ENCODE measurements at places on chromosomes 4 and X.

GRCh38 chr4:13705521-13706041, 78.1 kb upstream of the BOD1L1 start:
- DNase-seq, result no peak

- no peak for DNase-seq
Measured at GRCh38 chrX:14777525-14777924, 95.3 kb downstream of the FANCB start.

- no peak for DNase-seq
Measured at GRCh38 chr4:111773858-111774257, 371.4 kb upstream of the FAM241A start.

- DNase-seq, result no peak
Measured at GRCh38 chr4:24209131-24209530, 319.3 kb upstream of the PPARGC1A start.

DNA sequence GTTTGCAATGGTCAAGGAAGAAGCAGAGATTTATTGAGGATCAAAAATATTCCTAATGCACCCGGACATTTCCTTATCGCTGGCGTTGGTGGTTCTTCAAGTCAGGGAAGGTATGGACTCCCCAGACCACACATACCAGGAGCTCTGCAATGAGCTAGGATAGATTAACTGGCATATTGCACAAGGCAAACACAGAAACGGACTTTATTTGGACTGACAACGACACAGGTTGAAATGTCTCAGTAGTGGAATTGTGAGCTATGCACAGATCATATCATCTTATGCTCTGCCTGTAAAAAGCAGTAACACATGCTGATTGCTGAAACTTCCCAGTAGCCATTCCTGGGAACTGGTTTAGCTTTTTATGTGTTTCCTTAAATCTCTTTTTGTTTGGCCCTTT, 1.7 kb downstream of the TSPAN7 start:
- no peak for DNase-seq

GRCh38 chrX:125765347-125765746, 400.7 kb downstream of the DCAF12L2 start:
- DNase-seq, result no peak

- DNase-seq, result no peak
Measured at GRCh38 chrX:13153796-13154195, 109.4 kb upstream of the FAM9C start.

DNA sequence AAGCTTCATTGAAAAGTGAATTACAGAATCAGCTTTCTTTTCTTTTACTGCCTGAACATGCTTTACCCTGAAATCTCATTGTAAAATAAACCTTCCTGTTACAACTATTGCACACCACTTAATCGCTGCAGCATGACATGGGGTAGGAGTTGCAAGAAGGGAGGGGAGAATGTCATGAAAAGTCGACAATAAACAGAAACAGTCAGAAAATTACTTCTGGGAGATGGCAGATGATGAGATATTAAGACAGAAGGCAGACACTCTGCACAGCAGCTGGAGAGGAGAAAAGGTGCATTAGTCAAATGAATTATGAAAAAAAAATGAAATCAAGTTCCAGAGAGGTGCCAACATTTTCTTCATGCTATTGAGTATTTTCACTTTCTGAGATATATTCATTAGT, 287.7 kb downstream of the PCDH7 start:
- no peak for DNase-seq

GRCh38 chr4:116183241-116183640, 902.1 kb downstream of the TRAM1L1 start:
- DNase-seq, result no peak

DNA sequence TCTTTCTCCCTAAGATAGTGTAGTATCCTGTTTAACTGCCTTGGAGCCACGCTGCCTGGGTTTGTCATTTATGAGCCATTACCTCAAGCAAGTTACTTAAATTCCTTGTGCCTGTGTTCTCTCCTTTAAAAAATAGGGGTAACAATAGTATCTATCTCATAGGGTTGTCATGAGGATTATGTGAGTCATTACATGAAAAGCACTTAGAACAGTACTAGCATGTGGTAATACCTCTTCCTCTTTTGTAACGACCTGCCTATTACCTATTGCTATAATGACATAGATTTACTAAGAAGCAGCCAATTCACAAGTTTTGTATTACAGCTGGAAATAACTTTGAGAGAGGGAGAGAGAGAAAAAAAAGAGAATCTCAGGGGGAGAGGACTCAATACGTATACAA, 834.7 kb downstream of the RAPGEF2 start:
- no peak for DNase-seq

DNA sequence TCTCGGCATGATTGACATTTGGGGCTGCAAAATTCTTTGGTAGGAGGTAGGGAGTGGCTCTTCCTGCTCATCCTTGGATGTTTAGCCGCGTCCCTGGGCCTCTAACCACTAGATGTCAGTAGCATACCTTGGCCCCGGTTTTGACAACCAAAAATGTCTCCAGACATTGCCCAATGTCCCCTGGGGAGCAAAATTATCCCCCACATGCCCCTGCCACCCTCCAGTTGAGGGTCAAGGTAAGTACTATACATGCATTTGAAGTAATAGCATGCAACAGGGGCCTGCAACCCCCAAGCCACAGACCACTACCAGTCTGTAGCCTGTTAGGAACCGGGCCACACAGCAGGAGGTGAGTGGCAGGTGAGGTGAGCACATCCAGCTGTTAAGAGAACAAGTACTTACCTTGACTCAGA, 17.6 kb upstream of the KIAA1210 start:
- no peak for DNase-seq

- DNase-seq, result no peak
Measured at GRCh38 chr4:128835498-128836222, 26.2 kb downstream of the JADE1 start.

GRCh38 chrX:9279234-9279544, 185.7 kb upstream of the TBL1X start:
- no peak for DNase-seq

DNA sequence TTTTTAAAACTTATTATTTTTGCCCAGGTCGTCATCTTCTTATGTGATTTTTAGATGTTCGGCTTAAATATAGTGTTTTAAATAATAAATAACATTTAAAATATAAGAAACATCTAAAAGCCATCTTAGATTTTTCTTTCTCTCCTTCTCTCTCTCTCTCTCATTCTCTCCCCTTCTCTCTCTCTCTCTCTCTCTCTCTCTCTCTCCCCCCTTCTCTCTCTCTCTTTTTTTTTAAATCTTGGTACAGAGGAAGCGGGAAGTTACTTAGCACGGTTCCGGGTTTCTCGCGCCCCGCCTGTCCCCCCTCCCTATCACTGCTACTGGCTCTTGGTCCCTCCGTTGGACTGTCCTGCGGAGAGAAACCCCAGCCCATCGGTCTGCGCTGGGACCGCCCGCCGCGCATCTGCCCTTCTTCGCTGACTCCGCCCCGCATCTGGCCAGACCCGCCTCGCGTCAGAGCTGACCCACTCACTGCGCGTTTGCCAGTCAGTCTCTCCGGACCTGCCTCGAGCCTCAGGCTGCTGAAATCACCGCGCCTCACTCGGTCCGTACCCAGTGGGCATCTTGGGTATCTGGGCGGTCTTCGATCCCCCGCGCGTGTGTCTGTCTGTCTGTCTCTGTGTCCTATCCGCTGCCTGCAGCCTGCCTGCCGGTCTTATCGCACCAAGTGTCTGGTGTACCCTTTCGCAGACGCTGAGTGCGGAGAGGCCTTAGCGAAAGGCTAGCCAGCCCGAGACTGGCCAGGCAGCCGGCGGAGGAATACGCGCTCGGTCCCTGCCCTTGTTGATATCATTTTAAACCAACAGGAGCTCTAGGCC, at the start of gene PABPC5:
PABPC5 (plus strand) TSS at position 489 of the 818 bp plus-strand sequence. CDS start 739 bp downstream, outside the sequence.
- no peak for DNase-seq

GRCh38 chrX:30312858-30313257, 3.7 kb upstream of the NR0B1 start:
- DNase-seq, result no peak

GRCh38 chrX:46574774-46575381, 1.3 kb downstream of the CHST7 start:
- DNase-seq, result no peak

- DNase-seq, result no peak
Measured at GRCh38 chr4:52408471-52408870, 250.6 kb downstream of the USP46 start.

DNA sequence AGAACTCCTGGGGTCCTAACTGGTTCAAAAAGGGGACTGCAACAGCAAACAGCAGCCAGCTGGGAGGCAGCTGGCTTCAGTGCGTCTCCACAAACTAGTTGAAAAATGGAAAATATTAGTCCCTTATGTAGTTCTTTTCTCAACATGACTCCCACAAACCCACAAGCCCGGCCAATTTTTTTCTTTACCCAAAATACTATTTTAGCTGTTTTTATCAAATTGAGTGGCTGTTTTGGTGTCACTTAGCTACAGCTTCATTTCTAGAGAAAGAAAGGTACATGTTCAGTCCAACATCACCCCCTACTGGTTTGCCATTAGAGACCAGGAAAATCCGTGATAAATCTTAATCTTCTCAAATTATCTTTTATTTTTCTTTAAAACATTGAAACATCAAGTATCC, 97.2 kb downstream of the GUCY2F start:
- DNase-seq, result no peak

GRCh38 chr4:138305050-138305449, 62.9 kb upstream of the SLC7A11 start:
- DNase-seq, result no peak

DNA sequence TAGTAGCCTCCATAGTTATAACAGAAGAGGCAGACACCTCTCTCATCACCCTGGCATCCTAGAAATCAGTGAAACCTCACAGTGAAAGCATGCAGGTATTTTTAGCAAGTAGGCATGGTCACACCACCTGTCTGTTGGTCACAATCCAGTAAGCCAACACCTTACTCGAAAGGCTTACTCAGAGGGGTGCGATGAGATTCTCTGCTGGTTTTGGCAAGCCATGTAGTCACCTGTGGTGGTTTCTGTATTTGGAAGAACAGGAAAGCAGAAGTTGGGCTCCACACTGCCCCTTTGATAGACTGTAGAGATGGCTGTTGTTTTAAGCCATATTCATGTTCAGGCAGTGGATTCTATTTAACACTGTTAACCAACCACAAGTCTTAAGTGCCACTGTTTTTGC, 134.7 kb downstream of the DCLK2 start:
- no peak for DNase-seq

DNA sequence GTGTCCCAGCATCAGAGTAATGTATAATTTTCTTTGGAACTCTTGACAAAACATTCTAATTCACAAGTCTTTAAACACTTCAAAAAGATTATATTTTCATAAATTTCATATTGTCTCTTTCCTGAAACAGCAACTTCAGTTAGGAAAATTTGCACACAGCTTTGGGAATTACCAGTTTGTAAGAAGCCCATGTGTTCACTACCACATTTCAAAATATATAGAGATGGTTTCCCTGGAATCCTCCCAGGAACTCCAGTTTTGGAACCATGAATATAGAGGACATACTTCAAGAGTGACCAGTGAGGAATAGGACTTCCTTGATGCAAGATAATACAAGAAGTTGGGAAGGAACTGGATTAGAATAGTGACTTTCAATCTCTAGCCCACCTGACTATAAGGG, 28.7 kb upstream of the HPGDS start:
- no peak for DNase-seq

DNA sequence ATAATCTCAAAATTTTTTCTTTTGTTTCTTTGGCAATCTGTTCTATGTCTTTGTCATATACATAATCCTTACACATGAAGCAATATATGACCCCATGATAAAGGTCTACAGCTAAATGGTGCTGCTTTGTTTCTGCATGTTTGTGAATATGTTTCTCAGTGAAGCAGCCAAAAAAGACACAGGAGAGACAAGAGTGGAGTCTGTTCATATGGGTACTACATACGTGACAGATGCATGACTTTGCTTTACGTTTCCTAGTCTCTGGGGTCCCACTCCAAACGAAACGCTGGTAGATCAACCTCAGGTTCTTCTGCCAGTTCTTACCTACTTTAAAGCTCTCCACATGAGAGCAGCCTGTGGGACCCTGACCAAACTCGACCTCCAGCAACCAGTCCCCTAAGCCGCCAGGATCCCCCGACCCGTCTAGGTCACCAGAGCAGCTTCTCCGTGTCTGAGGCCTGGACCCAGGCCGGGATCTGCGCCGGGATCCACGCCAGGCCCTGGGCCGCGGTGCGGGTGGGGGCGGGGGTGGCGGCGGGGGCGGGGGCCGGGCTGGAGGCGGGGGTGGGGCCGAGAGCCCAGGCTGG, 1.5 kb downstream of the USP51 start:
- no peak for DNase-seq

DNA sequence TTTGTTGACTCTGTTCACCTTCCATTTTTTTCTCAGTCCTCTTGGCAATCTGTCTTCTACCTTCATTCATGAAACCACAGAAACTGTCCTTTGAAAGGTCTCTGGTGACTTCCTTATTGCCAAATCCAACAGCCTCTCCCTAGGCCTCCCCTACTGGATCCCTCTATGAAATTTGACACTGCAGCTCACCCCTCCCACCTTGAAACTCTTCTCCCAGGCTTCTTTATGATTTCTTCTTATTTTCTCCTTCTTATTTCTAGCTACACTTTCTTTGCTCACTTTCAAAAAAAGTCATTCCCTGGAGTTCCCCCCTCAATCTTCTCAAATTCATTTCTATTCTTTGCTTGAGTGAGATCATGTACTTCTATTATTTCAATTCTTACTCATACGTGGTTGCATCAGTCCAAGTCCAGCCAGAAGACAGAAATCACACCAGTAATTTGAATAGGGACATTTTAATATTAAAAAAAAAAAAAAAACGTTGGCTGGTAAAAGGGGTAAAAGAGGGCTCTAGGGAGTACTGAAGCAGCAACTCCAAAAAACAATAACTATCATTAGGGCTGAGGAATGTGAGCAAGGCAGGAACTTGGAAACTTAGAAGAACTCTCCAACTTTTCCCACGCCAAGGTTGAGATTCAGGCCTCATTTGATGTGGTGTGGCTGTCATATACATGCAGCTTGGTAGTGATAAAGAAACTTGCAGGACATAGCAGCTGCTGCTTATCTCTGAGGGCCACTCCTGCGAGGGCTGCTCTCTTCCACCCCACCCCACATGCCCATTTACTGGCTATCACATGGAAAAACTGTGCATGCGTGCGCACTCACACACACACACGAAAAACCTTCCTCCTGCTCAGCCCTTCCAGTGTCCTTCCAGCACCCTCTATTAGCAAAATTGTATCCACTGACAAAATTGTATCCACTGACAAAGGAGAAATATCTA, 169.8 kb upstream of the GALNT7 start:
- DNase-seq, result no peak

DNA sequence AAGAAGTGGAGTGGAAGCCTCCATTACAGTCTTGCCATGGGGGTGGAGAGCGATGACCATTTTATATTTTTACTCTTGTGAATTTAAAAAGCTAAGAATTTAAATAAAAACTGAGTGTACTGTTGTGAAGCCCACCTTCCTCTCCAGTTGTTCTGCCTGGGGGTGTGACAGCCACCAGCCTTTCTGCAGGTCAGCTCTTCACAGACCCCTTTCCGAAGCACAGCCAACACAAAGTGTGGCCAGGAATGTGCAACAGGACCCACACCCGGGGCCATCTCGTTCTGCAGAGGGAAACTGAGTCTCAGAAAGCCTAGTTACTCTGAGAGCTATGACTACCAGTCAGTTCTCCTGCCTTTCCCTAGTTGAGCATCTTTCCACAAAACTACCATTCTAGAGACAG, 1.4 kb downstream of the GRPEL1 start:
- no peak for DNase-seq

All from stimulated activated CD8-positive, alpha-beta memory T cell treated with anti-CD3 and anti-CD28 coated beads, Interleukin-4, amount 100 ng/mL, for 4 hours (primary cell).